CD4-positive, alpha-beta T cell (primary cell): ENCODE measurements at places on chromosomes 2 and 18.

GRCh38 chr2:83015900-83016299, 1443.2 kb downstream of the SUCLG1 start:
- DNase-seq: no peak

GRCh38 chr2:191881982-191882816, 35.3 kb upstream of the CAVIN2 start:
- no peak for DNase-seq

DNA sequence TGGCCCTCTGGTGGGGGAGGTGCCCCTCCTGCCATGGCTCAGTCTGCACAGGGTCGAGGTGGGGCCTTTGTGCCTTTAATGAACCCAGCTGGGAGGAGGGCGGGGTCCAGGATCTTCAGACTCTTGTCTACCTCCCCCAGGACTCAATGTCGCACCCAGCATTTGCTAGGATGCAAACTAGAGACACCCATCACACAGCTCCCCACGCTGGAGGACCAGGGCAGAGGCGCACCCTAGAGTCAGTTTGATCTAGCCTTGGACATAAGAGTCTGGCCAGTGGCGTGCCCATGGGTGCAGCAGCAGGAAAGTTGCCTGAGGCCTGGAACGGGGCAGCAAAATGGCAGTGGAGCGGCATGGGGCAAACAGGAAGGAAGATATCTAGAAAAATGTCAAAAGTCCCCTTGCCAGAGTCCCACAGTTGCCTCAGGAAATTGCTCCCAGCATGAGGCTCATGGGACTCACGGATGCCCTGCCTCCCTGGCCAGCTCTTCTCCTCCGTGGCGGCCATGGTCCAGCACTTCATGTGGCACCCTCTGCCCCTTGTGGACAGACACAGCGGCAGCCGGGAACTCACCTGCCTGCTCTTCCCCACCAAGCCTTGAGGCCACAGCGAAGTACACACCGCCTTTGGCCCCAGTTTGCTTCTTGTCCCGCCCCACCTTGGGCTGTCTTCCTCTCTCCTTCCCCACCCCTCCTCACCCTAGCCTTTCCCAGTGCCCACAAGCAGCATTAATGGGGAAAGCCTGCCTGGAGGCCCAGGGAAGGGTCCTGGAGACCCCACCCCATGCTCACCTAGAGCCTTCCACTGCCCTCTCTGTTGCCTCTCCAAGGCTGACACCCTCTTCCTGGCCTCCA, 17.7 kb downstream of the SH2D6 start:
- no peak for DNase-seq

- no peak for DNase-seq
Observed at GRCh38 chr2:137951586-137951985, 12.7 kb upstream of the HNMT start.

DNA sequence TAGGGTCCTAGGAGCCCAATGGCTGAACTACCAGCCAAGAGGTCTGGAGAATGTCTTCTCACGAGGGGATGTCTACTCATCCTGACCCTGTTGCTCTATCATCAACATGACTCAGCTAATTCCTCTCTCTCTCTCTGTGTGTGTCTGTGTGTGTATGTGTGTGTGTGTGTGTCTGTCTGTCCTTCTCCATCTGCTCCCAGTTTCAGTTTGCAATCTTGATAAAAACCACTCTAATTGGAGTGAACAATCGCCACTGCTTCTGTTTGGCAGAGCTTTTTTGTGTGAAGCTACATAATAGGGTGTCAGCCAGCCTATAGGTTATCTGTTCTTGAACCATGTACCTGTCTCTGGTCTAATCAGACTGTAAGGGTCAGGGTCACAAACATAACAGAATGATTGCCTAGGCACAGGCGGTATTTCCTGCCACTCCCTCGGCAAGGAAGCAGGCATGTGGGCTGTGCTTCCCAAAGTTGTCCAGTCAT, 219.8 kb downstream of the SH3BP4 start:
- no peak for DNase-seq
